Endothelial cell of umbilical vein (primary cell): ENCODE measurements at places on chromosomes 3 and 15. TPM values are rescaled to one million over a fixed set of nuclear protein-coding genes. Genes with fewer than 3 reads are reported as not detected.
A peak's percentile ranks its signal among the peaks of the same experiment; 100 is the strongest.

The CKMT1A gene
- not detected in 2 replicates for total RNA-seq

The IGDCC3 gene
- not detected in 2 replicates for total RNA-seq

The PFN2 gene
- 97.1 and 124 TPM in 2 replicates for total RNA-seq

DNA sequence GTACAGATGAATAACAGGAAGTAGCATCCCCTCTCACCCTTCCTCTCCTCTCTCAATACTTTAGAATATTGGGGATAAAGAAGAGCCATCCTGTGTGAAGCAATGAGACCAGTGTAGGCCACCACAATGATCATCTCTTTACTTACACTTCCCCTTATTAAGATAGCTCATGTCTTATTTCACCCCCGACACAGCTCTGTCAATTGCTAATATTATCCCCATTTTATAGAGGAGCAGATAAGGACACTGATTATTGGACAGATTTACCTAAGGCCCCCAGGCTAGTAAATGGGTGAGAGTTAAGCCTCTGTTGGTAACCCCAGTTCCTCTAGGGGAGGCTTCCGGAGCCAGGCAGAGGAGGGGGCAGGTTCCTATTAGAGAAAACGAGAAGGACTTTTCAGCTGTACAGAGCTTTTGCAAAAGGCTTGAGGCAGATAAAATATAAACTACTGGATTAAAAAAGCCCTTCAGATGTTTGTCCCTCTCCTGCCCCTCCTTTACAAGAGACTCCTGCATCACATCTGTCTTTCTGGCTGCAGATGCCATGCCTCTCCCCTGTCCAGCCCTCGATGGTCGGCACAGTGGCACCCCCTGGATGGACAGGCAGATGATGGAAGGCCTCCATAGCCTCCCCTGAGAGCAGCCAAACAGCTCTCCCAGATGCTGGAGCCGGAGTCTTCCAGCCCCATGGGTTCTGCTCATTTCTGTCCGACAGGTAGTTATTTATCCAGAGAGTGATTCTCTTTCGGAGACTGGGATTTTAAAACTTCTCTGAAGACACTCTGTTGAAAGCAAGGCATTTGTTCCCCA is 49.4 kb upstream of the LCTL start:
- no peak overlapping the region for H3K4me3 ChIP-seq
- H3K36me3 ChIP-seq = no peaks in the 10 kb centered on the region
- no peaks in the 10 kb centered on the region for H3K27me3 ChIP-seq

- peaks cover 13% of the 10 kb centered on the region for H3K4me1 ChIP-seq
- no peak overlapping the region for H3K27ac ChIP-seq
- H3K27me3 ChIP-seq = no peaks in the 10 kb centered on the region
- DNase-seq = no peak
These were observed 61.9 kb downstream of the CD47 start for GRCh38 chr3:108028896-108029295.

GRCh38 chr3:12476238-12476897 is 7.9 kb upstream of the TSEN2 start:
- H3K4me3 ChIP-seq = no peak overlapping the region
- no peaks in the 10 kb centered on the region for H3K36me3 ChIP-seq
- no peaks in the 10 kb centered on the region for H3K27me3 ChIP-seq
- H3K4me1 ChIP-seq = peaks cover 11% of the 10 kb centered on the region
- H3K27ac ChIP-seq = no peak overlapping the region

GRCh38 chr3:116037954-116038911 is 407.1 kb downstream of the LSAMP start:
- H3K4me3 ChIP-seq = no peak overlapping the region
- H3K27me3 ChIP-seq = no peaks in the 10 kb centered on the region
- no peaks in the 10 kb centered on the region for H3K36me3 ChIP-seq
- no peak overlapping the region for H3K27ac ChIP-seq
- no peaks in the 10 kb centered on the region for H3K4me1 ChIP-seq

DNA sequence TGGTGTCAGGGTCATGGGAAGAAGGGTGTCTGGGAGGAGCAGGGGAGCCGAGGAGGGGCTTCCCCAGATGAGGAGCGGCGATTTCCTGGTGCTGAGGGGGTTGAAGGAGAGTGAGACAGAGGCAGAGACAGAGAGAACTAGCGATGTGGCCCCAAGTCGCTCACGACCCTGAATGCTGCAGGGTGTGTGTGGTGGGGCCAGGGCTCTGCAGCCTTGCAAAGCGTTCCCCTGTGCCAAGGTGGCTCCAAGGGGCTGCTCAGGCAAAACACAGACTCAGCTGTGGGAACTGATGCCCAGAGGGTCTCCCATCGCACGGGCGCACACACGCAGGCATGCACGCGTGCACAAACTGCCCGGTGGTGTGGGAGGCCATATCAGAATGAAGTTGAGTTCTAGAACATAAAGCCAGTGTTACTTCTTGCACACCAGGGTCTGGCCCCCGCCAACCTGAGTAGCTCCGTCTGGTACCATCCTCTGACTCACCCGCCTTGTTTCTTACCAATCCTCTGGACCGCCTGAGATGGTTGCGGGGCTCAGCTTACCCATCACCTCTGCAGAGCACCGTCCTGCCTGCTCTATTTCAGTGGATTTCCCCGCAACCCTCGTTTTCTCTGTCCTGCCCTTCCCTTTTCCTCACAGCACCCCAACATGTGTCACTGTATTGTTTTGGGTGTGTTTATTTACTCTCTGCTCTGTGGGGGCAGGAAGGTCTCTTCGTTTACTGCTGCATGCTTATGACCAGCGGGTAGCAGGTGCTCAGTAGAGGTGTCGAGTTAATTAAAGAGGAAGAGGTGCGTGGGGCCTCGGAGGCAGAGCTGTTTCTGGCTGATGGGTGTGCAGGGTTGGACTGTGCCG is 4.5 kb downstream of the MELTF start:
- no peak overlapping the region for H3K4me3 ChIP-seq
- H3K4me1 ChIP-seq = no peaks in the 10 kb centered on the region
- H3K27me3 ChIP-seq = peaks cover 14% of the 10 kb centered on the region
- H3K36me3 ChIP-seq = no peaks in the 10 kb centered on the region
- no peak overlapping the region for H3K27ac ChIP-seq

GRCh38 chr15:57784081-57784511 is 77.6 kb downstream of the POLR2M start:
- no peaks in the 10 kb centered on the region for H3K27me3 ChIP-seq
- peak; percentile 14 for DNase-seq

DNA sequence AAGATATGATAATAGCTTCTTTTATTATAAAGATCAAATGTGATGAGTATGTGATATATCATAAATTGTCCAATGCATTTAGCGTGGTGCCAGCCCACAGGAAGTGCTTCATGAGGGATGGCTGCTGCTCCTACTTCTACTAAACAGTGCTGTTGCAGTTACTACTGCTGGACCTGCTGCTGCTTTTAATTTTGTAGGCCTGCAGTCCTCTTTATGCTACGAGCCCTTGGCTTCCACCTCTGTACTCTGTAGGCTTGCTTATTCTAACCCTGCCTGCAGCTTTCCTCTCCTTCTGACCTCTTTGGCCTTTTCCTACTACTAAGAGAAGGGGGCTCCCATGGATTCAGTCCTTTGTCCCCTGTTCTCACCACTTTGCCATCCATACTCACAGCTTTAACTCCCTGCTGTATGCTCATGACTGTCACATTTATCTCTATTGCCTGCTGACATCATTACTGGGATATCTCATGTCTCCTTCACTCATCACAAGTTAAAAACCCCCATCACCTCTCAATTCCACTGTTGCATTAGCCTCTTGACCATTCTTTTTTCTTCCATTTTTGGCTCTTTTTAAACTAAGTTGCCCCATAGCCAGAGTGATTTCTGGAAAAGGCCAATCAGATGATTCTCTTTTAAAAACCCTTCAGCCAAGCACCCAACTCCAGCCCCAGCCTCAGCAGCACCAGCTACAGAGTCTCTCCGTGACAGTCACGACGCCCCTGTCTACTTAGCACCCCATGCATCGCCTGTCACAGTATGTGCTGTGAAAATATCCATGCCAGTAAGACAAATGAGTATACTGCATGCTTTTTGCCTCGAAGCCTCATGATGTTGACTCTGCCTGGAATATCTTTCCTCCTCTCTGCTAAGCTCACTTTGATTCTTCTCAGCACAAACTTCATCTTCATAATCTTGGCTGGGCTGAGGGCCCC is 56.3 kb downstream of the PLCL2 start:
- no peak overlapping the region for H3K4me3 ChIP-seq
- no peak overlapping the region for H3K27ac ChIP-seq
- H3K27me3 ChIP-seq = no peaks in the 10 kb centered on the region
- H3K4me1 ChIP-seq = no peaks in the 10 kb centered on the region
